Activated naive CD8-positive, alpha-beta T cell treated with anti-CD3 and anti-CD28 coated beads for 36 hours (primary cell): ENCODE measurements at places on chromosomes 3 and 15. TPM values are rescaled to one million over a fixed set of nuclear protein-coding genes. Genes with fewer than 3 reads are reported as not detected.

Gene LINGO1
- total RNA-seq: not detected

DNA sequence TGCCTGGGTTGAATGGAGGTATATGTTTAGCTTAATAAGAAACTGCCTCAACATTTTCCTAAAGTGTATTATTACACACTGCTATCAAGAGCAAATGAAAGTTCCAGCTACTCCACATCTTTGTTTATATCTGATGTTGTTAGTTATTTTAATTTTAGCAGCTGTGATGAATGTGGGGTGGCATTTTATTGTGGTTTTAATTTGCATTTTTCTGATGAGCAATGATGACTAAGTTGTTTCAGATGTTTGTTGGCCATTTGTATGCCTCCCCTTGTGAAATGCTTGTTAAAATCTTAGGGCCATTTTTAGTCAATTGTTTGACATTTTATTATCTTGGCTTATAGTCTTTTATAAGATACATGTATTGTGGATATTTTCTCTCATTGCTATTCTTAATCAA is 260.4 kb upstream of the SLCO3A1 start:
- peaks cover 3% of the 10 kb centered on the region for H3K4me1 ChIP-seq
- no peak overlapping the region for H3K27ac ChIP-seq
- no peak for DNase-seq
- peaks cover 22% of the 10 kb centered on the region for H3K27me3 ChIP-seq

Gene RBPMS2
- total RNA-seq: not detected

DNA sequence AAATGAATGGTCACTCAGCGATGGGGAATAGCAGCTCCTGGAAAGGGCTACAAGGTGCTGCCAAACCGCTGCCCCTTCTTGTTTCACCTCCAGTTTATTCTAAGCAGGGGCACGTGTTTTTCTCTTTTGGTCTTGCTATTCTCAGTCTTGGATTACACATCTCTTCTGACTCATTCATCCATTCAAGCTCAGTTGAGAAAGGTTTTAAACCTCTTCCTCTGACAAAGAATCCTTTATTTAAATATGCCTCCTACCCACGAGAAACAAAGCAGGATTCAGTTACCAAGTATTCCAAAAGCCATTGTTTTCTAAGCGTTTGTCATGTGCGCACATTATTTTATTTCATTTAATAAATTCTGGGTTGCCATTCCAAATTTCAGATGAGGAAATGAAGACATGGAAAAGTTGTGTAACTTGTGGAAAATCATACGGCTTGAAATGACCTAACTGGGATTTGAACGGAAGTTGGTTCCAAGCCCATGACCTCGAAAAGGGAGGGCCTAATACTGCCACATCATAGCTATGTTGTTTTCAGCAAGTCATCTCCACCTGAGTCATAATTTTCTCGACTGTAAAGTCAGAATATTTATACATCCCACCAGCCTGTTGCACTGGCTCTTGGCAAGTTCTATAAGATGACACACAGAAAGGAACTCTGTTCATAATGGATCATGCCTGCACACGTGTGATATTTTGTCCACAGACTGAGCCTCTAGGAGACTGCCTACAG is 292.0 kb upstream of the SLCO3A1 start:
- no peaks in the 10 kb centered on the region for H3K4me1 ChIP-seq
- no peak overlapping the region for H3K27ac ChIP-seq
- no peak overlapping the region for H3K4me3 ChIP-seq
- no peaks in the 10 kb centered on the region for H3K36me3 ChIP-seq

GRCh38 chr3:150005243-150006112 is 34.8 kb upstream of the PFN2 start:
- peaks cover 3% of the 10 kb centered on the region for H3K27me3 ChIP-seq
- no peak overlapping the region for H3K4me3 ChIP-seq
- no peak for DNase-seq
- no peaks in the 10 kb centered on the region for H3K4me1 ChIP-seq
- no peaks in the 10 kb centered on the region for H3K36me3 ChIP-seq

DNA sequence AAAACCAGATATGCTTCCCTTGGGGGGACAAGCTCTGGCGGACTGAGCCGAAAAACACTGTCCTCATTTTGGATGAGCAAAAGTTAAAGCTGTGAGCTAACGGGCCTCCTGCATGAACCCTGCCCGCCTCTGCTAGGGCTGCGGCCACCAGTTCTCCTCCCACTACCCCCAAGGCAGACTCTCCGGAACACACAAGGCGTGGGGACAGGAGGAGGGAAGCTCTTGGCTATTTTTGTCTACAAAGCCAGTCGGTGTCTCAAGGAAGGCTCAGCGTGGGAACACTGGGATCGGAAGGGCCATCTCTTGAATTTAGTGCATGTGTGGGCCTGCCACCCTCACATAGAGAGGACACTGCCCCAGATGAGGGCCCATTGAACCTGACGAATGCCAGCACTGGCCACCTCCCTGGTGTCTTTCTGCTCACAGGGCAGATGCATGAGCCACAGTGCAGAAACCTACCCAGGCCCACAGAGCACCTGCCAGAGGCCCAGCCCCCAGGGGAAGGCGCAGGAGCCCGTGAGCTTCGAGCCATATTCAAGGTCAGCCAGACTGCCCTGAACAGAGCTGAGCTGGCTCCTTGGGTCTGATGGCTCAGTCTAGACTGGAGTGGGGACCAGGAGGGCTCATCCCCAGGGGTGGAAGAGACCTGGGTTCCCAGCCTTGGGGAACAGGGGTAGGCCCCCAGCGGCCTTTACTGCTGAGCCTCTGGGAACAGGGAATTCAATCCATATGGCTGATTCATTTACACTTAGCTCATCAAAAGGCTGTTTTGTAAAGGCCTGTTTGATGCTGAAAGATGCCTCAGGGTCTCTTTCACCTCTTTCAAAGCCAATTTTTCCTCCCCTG is 38.3 kb downstream of the HCN4 start:
- H3K36me3 ChIP-seq: no peaks in the 10 kb centered on the region
- H3K27ac ChIP-seq: no peak overlapping the region
- H3K27me3 ChIP-seq: peaks cover 4% of the 10 kb centered on the region
- peaks cover 4% of the 10 kb centered on the region for H3K4me1 ChIP-seq
- no peak overlapping the region for H3K4me3 ChIP-seq

Gene KLHL24
- 6.7 TPM for total RNA-seq

DNA sequence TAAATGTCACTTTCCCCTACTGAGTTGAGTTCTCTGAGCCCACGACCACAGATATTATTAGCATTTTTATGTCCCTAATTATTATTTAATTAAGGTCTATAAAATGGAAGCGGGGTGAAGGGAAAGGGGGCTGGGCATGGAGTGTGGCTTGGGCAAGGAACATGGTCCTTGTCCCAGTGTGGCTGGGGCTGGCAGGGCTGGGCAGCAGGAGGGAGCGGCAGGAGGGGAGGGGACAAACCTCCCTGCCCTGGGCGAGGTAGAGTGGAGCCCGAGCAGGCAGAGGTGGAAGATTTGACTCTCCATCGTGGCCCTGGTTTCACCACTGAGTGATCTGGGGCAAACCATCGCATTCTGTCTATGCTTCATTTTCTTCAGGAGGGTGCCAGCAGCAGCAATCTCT is 402.9 kb upstream of the C2CD4B start:
- no peak overlapping the region for H3K27ac ChIP-seq
- no peaks in the 10 kb centered on the region for H3K36me3 ChIP-seq
- H3K4me3 ChIP-seq: no peak overlapping the region

- H3K27ac ChIP-seq: no peak overlapping the region
- H3K36me3 ChIP-seq: no peaks in the 10 kb centered on the region
- no peak for DNase-seq
- H3K4me3 ChIP-seq: no peak overlapping the region
- H3K4me1 ChIP-seq: peaks cover 4% of the 10 kb centered on the region
Measured at GRCh38 chr3:188817103-188817934, 354.5 kb upstream of the TPRG1 start.

Gene SLC35G2
- 2.3 TPM for total RNA-seq

DNA sequence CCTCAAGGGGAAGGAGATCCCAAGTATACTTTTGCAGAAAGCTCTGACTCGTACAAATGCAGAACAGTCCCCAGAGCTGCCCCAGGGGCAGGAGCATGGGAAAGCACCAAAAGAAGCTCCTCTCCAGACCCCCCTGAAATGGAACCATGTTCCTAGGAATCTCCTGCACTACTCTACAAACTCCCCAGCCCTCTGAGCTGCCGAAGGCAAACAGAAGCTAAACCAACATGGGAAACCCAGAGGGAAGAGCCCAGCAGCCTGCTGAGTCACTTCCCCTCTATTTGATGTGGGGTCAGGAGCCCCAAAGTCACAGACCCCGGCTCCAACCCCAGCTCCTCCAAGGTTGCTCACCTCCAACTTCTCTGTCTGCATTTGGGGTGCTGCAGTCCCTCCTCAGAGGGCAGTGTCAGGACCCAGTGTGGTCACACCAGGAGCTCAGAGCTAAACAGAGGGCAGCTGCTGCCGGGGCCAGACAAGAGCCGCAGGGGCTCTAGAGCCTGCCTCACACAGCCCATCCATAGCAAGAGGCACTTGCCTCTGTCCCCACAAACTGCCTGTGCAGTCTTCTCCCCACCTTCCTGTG is 3.8 kb upstream of the PLXNA1 start:
- H3K4me1 ChIP-seq: peaks cover 17% of the 10 kb centered on the region
- no peak for DNase-seq
- peaks cover 20% of the 10 kb centered on the region for H3K27me3 ChIP-seq
- no peak overlapping the region for H3K4me3 ChIP-seq
- H3K27ac ChIP-seq: no peak overlapping the region
- H3K36me3 ChIP-seq: peaks cover 7% of the 10 kb centered on the region

GRCh38 chr3:172268868-172269267 is 179.4 kb downstream of the GHSR start:
- H3K4me1 ChIP-seq: no peaks in the 10 kb centered on the region
- no peaks in the 10 kb centered on the region for H3K27me3 ChIP-seq
- H3K4me3 ChIP-seq: no peak overlapping the region
- H3K36me3 ChIP-seq: peaks cover 17% of the 10 kb centered on the region

GRCh38 chr15:95263751-95264150 is 1032.4 kb downstream of the MCTP2 start:
- DNase-seq: no peak
- H3K27ac ChIP-seq: no peak overlapping the region
- H3K36me3 ChIP-seq: no peaks in the 10 kb centered on the region
- H3K4me1 ChIP-seq: peaks cover 5% of the 10 kb centered on the region

Gene ZWILCH
- total RNA-seq: 40.7 TPM

Gene TRIM42
- total RNA-seq: not detected

Gene SLCO2A1
- 0.08 TPM for total RNA-seq

Gene GOLGA6A
- not detected for total RNA-seq

Gene SPATA12
- total RNA-seq: not detected

DNA sequence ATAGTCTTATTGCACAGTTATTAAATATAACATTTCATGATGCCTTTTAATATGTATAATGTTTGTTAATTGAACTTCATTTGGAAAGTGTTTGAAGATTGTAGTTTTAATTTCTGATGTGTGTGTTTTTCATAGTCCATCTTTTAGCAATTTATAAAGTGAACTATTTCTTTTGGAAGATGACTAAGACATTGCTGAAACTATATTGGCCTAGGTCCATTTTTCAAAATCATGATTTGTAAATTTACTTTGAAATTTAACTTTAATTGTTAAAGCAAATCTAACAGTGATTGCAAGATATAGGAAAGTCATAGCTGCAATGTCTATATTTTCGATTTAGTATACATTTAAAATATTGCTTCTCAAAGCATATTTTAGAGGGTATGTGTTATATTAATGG is 30.8 kb downstream of the MCTP2 start:
- H3K4me3 ChIP-seq: no peak overlapping the region
- DNase-seq: no peak
- no peaks in the 10 kb centered on the region for H3K27me3 ChIP-seq
- H3K36me3 ChIP-seq: no peaks in the 10 kb centered on the region
- H3K27ac ChIP-seq: no peak overlapping the region
- H3K4me1 ChIP-seq: peaks cover 20% of the 10 kb centered on the region

Gene NME9
- total RNA-seq: not detected

Gene RPL15
- 2,473 TPM for total RNA-seq

Gene SMCO1
- total RNA-seq: not detected

GRCh38 chr15:27797765-27798164 is 301.4 kb downstream of the OCA2 start:
- H3K27me3 ChIP-seq: no peaks in the 10 kb centered on the region
- no peaks in the 10 kb centered on the region for H3K4me1 ChIP-seq
- H3K36me3 ChIP-seq: no peaks in the 10 kb centered on the region

Gene MEX3B
- total RNA-seq: 0.40 TPM

GRCh38 chr3:111362381-111363009 is 179.5 kb upstream of the CD96 start:
- H3K4me3 ChIP-seq: no peak overlapping the region
- no peaks in the 10 kb centered on the region for H3K36me3 ChIP-seq
- H3K4me1 ChIP-seq: no peaks in the 10 kb centered on the region

Gene BFSP2
- not detected for total RNA-seq

- H3K27me3 ChIP-seq: peaks cover 6% of the 10 kb centered on the region
- no peak for DNase-seq
- no peak overlapping the region for H3K27ac ChIP-seq
- no peak overlapping the region for H3K4me3 ChIP-seq
Measured at GRCh38 chr15:39587096-39587721, 6.3 kb downstream of the THBS1 start.

DNA sequence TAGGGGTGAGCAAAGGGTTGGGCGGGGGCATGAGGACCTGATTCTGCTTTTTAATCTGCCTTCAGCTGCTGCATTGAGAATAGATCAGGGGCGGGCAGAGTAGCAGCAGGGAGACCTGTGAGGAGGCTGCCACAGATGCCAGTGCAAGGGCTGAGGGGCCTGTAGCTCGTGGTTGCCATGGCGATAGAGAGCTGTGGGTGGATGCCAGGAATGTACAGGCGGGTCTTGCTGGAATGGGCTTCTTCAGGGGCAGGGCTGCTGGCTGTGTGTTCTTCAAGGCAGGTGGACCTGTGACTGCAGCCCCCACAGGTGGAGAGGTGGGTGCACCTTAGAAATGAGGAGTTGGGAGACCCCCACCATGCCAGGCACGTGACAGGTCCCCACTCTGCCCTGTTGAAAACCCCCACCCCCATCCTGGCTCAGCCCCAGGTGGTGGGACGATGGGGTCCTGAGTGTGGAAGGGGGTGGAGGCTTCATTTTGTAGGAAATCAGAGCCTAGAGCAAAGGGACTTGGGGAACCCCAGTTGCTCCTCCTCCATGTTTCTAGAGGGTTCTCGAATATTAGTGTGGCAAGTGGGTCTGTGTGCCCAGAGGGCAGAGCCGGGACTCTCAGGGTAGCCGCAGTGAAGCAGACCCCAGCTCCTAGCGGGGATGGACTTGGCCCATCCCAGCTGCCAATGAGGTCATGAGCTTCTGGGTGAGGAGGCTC is 38.3 kb downstream of the SLC6A6 start:
- no peak for DNase-seq
- H3K36me3 ChIP-seq: peaks cover 10% of the 10 kb centered on the region
- no peak overlapping the region for H3K27ac ChIP-seq
- H3K4me1 ChIP-seq: peaks cover 24% of the 10 kb centered on the region

DNA sequence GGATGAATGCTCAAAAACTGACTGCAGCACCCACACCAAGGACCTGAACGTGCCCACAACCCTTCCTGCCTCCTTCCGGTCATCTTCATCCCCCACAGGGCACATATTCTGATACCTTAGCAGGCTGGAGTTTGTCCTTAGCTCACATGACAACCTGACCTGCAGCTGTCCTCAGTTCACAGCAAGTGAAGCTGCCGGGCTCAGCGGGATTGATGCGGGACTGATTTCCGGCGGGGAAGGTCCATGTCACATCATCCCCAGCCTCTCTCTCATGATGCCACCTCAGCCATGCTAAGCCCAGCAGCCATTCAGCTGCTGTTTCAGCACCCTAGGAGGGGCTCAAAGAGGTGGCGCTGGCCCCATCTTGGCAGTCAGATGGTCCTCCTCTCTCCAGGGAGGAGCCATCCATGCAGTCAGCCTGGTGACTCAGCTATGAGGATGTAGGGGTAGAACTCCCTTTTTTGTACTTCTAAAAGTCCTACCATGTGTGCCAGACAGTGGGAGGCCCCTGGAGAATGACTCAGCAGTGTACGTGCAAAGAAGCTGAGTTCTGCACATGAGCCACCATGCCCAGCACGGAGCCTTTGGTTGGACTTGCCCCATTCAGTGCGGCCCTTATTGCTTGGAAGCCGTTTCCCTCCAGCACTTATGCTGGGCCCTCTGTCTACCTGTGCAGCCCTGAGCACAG is 9.5 kb downstream of the CA12 start:
- H3K4me3 ChIP-seq: no peak overlapping the region
- DNase-seq: no peak
- H3K36me3 ChIP-seq: no peaks in the 10 kb centered on the region
- H3K27me3 ChIP-seq: peaks cover 4% of the 10 kb centered on the region
